ENCODE measurements at places on chromosomes 4 and X. TPM values are rescaled to one million over a fixed set of nuclear protein-coding genes. Genes with fewer than 3 reads are reported as not detected.

GIMD1 gene
- not detected for total RNA-seq

ZCCHC13 gene
- total RNA-seq: not detected

COL25A1 gene
- total RNA-seq: 1.7 TPM

CXCR3 gene
- total RNA-seq: 0.17 TPM

PRDM8 gene
- 24.1 TPM for total RNA-seq

CRMP1 gene
- total RNA-seq: 3.0 TPM

CSAG1 gene
- not detected for total RNA-seq

APELA gene
- not detected for total RNA-seq

- no peak overlapping the region for H3K4me3 ChIP-seq
- DNase-seq: no peak
- H3K27me3 ChIP-seq: no peaks in the 10 kb centered on the region
- H3K36me3 ChIP-seq: no peaks in the 10 kb centered on the region
- H3K4me1 ChIP-seq: no peaks in the 10 kb centered on the region
- H3K27ac ChIP-seq: no peak overlapping the region
Measured at GRCh38 chr4:4590546-4590945, 48.7 kb upstream of the STX18 start.

GRCh38 chrX:83508006-83508405 lies at the start of gene POU3F4:
TSS of gene POU3F4 (plus strand) at chrX:83508290. CDS start at chrX:83508325, 35 bp downstream.
- no peak within 1 kb of the TSS for H3K27ac ChIP-seq
- H3K27me3 ChIP-seq: no peaks in the 10 kb centered on the region
- DNase-seq: no peak
- no peak within 1 kb of the TSS for H3K4me3 ChIP-seq
- H3K4me1 ChIP-seq: peaks cover 22% of the 10 kb centered on the region

- no peaks in the 10 kb centered on the region for H3K36me3 ChIP-seq
- H3K27ac ChIP-seq: no peak overlapping the region
- no peak overlapping the region for H3K4me3 ChIP-seq
- H3K27me3 ChIP-seq: peaks cover 15% of the 10 kb centered on the region
- H3K4me1 ChIP-seq: peaks cover 5% of the 10 kb centered on the region
Measured at GRCh38 chr4:169770416-169770815, 12.7 kb upstream of the HPF1 start.

- H3K27me3 ChIP-seq: no peaks in the 10 kb centered on the region
- DNase-seq: no peak
- no peak overlapping the region for H3K27ac ChIP-seq
- H3K36me3 ChIP-seq: no peaks in the 10 kb centered on the region
- no peak overlapping the region for H3K4me3 ChIP-seq
- H3K4me1 ChIP-seq: no peaks in the 10 kb centered on the region
Measured at GRCh38 chr4:32499171-32499570, 1779.0 kb downstream of the PCDH7 start.

GRCh38 chrX:136574548-136574947 lies 42.5 kb downstream of the VGLL1 start:
- no peaks in the 10 kb centered on the region for H3K27me3 ChIP-seq
- H3K4me3 ChIP-seq: no peak overlapping the region
- H3K27ac ChIP-seq: no peak overlapping the region
- DNase-seq: no peak

DNA sequence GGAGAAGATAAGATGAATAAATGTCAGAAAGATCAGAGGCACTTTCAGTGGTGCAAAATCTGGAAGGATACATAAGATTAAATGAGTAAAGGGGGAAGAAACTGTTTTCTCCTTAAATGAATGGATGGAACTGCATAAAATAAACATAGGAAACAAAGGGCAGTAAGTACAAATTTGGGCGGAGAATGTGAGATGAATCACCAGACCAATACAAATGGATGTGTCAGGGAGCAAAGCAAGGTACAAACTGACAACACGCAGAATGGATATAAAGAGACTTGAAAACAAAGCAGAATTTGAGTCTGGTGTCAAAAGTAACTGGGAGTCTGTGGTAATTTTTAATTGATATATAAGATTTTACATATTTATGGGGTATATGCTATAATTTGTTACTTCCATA lies 175.3 kb upstream of the PCDH18 start:
- no peak for DNase-seq
- H3K27me3 ChIP-seq: no peaks in the 10 kb centered on the region
- H3K4me3 ChIP-seq: no peak overlapping the region

GRCh38 chrX:113892401-113892800 lies 691.5 kb upstream of the HTR2C start:
- H3K4me3 ChIP-seq: no peak overlapping the region
- no peak for DNase-seq
- no peaks in the 10 kb centered on the region for H3K27me3 ChIP-seq

DNA sequence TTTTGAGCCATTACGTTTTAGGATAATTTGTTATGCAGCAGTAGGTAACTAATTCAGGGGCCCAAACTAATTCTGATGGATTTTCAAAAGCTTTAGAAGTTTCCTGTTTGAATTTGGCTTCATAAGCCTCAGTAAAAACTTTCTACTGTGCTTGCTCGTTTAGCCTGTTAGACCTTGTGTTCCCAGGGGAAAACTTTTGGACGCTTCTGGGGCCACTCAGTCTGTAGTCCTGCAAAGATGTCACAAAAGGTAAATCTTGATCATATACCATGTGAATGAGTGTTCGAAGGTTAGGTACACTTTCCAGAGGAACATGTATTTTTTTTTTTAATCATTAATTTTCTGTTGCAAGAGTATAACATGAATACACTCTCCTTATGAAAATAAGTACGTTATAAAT lies 70.7 kb downstream of the SUPT20HL2 start:
- no peak overlapping the region for H3K27ac ChIP-seq
- no peaks in the 10 kb centered on the region for H3K27me3 ChIP-seq
- DNase-seq: no peak

GRCh38 chr4:4714331-4714730 lies 145.1 kb upstream of the MSX1 start:
- no peaks in the 10 kb centered on the region for H3K4me1 ChIP-seq
- H3K4me3 ChIP-seq: no peak overlapping the region
- no peak for DNase-seq
- no peaks in the 10 kb centered on the region for H3K36me3 ChIP-seq

- no peak overlapping the region for H3K4me3 ChIP-seq
- H3K36me3 ChIP-seq: no peaks in the 10 kb centered on the region
- peaks cover 5% of the 10 kb centered on the region for H3K27me3 ChIP-seq
- H3K27ac ChIP-seq: no peak overlapping the region
Measured at GRCh38 chrX:107574054-107574683, 54.1 kb upstream of the PRPS1 start.

DNA sequence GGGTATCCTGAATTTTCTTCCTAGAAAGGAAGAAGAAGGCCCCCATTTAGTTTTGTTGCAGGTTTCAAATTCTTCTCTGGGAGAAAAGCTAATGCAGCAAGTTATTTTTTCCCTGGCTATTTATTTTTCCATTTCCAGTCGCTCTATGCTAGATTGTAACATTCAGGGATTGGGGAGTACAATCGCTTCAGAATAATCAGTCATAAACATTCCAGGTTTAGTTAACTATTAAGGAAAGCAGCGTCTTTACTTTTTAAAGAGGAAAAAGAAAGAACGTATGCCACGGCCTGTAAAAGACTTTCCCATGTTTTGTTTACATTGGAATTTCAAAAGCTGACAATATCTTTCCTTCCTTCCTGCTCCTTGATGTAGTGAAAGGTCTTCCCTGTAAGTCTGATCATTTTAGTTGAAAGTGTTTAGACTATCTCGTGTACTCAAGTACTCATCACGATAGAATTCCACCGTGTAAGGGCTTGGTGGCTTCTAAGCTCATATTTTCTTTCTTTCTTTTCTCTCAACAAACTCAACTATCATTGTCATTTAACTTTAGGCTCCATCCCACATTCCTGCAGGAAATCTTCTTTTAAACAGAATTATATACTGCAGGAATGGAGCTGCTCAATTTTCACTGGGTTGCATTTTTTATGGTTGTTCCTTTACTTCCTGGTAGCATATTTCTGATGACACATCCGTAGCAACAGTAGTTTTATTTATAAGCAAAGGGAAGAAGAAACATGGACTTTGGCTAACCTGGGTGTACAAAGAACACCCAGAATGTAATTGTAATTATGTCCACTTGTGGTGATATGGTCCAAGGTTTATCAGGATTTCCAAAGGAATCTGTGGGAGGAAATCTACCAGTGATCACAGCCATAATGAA lies 213.1 kb upstream of the FAT1 start:
- H3K36me3 ChIP-seq: no peaks in the 10 kb centered on the region
- no peaks in the 10 kb centered on the region for H3K27me3 ChIP-seq
- peaks cover 21% of the 10 kb centered on the region for H3K4me1 ChIP-seq

GRCh38 chr4:109701566-109702410 lies 1.5 kb downstream of the CASP6 start:
- H3K36me3 ChIP-seq: no peaks in the 10 kb centered on the region
- no peak for DNase-seq
- H3K27ac ChIP-seq: peak overlapping the region; percentile 75
- no peaks in the 10 kb centered on the region for H3K27me3 ChIP-seq
- H3K4me3 ChIP-seq: peak overlapping the region; percentile 61
- peaks cover 11% of the 10 kb centered on the region for H3K4me1 ChIP-seq

GRCh38 chr4:137213372-137214173 lies 318.7 kb downstream of the PCDH18 start:
- H3K4me3 ChIP-seq: no peak overlapping the region
- no peaks in the 10 kb centered on the region for H3K4me1 ChIP-seq
- no peaks in the 10 kb centered on the region for H3K36me3 ChIP-seq

GRCh38 chrX:107632346-107632745 lies 4.0 kb downstream of the PRPS1 start:
- DNase-seq: no peak
- no peak overlapping the region for H3K4me3 ChIP-seq
- no peak overlapping the region for H3K27ac ChIP-seq
- no peaks in the 10 kb centered on the region for H3K27me3 ChIP-seq
- H3K36me3 ChIP-seq: no peaks in the 10 kb centered on the region
- H3K4me1 ChIP-seq: peaks cover 19% of the 10 kb centered on the region

DNA sequence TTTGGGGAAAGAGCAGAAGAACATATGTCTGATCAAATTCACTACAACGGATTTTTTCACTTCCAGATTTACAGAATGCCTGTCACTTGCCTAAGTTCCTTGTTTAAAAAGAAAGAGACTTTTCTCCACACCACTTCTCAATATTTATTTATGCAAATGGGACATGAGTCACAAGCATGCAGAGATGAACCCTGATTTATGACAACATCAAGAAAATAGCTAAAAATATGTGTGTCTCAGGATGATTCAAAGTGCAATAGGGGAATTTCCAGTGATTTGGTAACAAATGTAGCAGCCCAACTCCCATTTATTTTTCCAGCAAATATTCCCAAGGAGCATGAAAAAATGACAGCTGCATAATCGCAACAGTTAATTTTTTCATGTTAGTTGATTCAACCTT lies 180.4 kb upstream of the FAT1 start:
- H3K4me3 ChIP-seq: no peak overlapping the region
- H3K4me1 ChIP-seq: peaks cover 16% of the 10 kb centered on the region
- no peak for DNase-seq

GRCh38 chrX:40952855-40953254 lies 132.4 kb upstream of the USP9X start:
- H3K4me3 ChIP-seq: peak overlapping the region; percentile 25
- no peaks in the 10 kb centered on the region for H3K36me3 ChIP-seq
- no peak overlapping the region for H3K27ac ChIP-seq
- no peaks in the 10 kb centered on the region for H3K27me3 ChIP-seq
- DNase-seq: no peak

DNA sequence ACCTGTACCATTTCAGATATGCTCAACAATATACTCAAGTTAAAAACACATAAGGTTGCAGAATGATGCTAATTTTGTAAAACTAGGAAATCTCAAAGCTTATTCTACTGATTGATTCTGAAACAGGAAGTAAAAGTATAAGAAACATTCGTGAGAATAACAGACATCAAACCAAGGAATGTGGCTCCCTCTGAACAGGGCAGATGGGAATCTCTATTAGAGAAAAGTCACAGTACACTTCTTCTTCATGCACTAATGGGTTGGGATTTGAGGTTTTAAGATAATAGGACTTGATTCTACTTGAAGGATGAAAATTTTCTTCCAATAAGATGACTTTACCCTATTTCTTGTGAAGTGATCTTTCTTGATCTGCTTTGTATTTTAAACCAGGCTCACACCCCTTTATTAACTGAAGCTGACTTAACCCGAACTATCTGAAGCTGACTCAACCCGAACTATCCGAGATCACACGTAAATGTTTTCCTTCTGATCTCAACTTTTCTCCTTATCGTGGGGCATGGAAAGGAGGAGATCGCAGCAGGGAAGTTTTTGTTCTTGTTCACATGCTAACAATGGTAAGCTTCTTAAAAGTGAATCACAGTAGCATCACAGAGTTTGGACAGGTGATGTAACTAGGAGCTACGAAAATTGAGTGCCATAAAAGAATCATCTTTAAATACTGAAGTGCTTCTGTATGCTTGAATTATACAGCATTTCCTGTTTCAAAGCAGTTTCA lies 363.1 kb upstream of the ZFP42 start:
- H3K4me1 ChIP-seq: no peaks in the 10 kb centered on the region
- H3K27ac ChIP-seq: no peak overlapping the region
- DNase-seq: no peak
- no peaks in the 10 kb centered on the region for H3K27me3 ChIP-seq

DNA sequence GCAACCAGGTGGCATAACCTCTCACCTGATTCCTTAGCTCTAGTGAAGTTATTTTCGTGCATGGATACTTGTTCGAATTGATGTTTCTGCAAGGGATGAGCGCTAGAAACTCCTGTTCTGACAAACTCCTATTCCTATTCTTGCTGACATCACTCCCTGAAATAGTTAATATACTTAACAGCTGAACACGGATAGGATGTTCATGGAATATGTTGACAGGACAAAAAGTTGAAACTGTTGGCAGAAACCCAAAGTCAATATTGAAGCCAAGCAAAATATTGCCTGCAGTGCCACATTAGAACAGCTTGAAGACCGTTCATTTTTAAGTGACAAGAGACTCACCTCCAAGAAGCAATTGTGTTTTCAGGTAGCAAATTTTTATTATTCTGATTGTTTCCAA lies at the start of gene KLKB1:
KLKB1 (plus strand) TSS at position 287 of the 400 bp plus-strand sequence. CDS start 689 bp downstream, outside the sequence.
- H3K4me3 ChIP-seq: no peak within 1 kb of the TSS
- DNase-seq: no peak
- no peak within 1 kb of the TSS for H3K27ac ChIP-seq
- H3K36me3 ChIP-seq: no peaks in the 10 kb centered on the region

- H3K4me1 ChIP-seq: no peaks in the 10 kb centered on the region
- no peak for DNase-seq
- no peaks in the 10 kb centered on the region for H3K27me3 ChIP-seq
- H3K27ac ChIP-seq: no peak overlapping the region
- no peaks in the 10 kb centered on the region for H3K36me3 ChIP-seq
Measured at GRCh38 chr4:16457944-16458343, 231.7 kb upstream of the TAPT1 start.

DNA sequence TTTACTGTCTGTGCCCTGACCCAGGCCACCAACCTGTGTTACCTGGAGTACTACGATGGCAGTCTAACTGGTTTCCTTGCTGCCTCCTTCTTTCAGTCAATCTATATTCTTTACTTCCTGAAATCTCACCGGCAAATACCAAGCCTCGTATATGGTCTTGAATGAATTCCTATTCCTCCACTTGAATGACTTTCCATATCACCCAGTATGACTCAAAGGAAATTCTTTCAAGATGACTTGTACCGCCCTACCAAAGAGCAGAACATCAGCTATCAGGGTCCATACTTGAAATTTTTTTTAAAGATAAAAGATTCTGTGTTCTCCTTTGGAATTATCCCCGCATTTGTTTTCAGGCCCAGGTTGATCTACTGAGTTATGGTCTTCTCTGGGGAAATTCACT lies 378.0 kb downstream of the AFF2 start:
- H3K4me1 ChIP-seq: no peaks in the 10 kb centered on the region
- no peak for DNase-seq
- H3K36me3 ChIP-seq: no peaks in the 10 kb centered on the region
- H3K27me3 ChIP-seq: no peaks in the 10 kb centered on the region
- no peak overlapping the region for H3K27ac ChIP-seq

GRCh38 chr4:172134521-172134920 lies 321.3 kb downstream of the GALNTL6 start:
- H3K36me3 ChIP-seq: no peaks in the 10 kb centered on the region
- H3K27me3 ChIP-seq: no peaks in the 10 kb centered on the region
- no peaks in the 10 kb centered on the region for H3K4me1 ChIP-seq
